ENCODE measurements at places on chromosomes 5 and 9.

GRCh38 chr5:33688066-33688465, 203.7 kb downstream of the ADAMTS12 start:
- DNase-seq: no peak

DNA sequence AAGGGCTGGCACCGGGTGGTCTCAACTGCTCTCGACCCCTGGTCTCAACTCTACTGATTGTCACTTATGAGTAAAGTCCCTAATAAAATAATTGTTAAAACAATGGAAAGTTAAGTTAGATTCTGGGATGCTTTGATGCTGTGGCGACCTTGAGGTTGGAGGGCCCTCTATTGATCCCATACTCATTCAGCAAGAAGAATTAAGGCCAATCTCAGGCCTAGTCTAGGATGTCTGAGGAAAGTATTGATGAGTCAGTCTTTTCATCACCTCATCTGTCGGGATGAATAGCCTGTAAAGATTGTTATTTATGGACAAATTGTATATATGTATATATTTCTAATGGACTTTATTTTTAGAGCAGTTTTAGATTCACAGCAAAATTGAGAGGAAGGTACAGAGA, 50.8 kb downstream of the WDR36 start:
- DNase-seq: no peak

DNA sequence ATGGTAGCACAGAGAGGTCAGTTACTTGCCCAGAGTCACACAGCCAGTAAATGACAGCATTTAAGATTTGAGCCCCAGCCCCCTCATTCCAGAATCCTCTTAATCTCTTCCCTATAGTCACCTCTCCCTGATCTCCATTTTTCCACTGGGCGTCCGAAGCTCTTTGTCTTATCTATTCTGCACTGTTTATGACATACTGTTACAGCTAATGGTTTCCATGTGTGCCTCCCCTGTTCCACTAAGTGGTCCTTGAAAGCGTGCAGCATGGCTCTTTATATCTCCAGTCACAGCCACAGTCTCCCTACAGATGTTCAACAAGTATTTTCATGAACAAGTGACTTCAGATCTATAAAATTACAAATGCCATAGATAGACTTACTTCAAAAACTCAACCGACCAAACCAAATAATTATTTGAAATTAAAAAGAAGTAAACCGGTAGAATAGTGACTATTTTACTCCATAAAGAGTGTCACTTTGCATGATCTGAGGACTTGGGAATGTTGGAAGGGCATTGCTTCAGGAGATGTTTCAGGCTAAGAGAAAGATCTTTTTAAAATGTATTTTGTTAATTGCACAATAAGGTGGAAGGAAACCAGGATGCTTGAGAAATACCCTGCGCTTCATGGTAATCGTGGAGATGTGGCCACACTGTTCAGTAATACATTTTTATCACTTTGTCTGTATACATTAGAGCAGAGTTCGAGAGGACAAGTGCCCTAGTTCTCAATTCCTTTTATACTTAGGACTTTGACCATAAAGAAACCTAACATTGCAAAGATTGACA, 237.2 kb downstream of the FBXL7 start:
- no peak for DNase-seq

DNA sequence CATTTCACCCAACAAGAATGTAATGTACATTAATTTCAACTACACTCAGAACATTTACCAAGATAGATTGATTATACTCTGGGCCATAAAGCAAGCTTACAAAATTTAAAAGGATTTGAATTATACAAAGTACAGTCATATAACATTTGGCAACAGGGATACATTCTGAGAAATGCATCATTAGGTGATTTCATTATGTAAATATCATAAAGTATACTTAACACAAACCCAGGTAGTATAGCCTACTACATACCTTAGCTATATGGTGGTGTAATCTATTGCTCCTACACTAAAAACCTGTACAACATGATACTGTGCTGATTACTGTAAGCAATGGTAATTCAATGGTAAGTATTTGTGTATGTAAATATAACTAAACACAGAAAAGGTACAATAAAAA, 202.9 kb downstream of the MPDZ start:
- DNase-seq: no peak

- no peak for DNase-seq
Observed at GRCh38 chr5:108858959-108859358, 111.3 kb downstream of the FER start.

DNA sequence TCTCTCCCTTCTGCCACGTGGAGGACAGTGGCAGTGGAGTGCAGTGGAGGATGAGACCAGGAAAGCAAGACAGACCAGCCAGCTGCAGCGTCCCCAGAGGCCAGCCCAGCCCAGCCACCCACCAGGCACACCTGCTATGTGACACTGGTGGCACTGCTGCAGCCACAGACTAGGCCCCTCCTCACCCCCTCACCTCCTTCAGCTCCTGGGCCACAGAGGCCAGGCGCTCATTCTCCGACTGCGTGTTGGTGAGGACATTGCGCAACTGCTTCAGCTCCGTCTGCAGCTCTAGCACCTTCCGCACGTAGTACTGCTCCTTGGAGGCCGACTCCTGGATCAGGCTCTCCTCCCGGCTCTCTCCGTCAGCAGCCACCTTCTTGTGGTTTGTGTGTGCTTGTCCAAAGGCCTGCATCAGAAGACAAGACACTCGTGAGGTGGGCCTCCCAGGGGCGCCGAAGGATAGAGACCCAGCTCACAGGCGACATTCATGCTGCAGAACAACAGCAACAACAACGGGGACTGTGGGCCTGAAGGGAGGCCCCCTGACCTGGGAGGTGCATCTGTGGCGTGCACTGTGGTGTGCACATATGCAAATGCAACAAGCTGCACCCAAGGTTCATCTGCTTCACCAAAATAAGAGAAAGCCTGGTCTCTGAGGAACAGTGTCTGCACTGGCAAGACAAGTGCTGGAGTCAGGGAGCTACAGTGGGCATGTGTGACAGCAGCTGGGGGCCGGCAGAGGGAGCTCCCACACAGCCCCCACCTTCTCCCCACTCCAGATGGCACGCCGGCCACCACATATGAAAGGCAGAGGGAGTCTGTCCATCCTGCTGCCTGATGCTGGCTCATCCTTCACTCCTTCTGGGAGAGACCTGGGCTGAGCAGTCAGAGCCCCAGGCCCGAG, 35.5 kb downstream of the BICD2 start:
- no peak for DNase-seq

- DNase-seq: no peak
Observed at GRCh38 chr5:172705576-172706084, 64.6 kb downstream of the NEURL1B start.

DNA sequence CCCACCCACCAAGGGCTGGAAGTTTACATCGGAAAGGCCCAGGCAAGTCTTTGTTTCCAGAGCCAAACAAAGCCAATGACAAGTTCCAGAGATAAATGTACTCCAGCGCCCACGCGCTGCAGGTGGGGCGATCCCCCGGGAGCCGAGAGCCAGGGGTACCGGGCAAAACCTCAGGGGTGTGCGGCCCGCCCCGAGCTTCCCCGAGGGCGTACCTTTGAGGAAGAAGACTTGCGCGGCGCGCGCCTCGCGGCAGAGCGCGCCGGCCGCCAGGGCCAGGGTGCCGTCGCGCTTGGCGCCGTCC, 671 bp downstream of the DUSP1 start:
- DNase-seq: no peak

DNA sequence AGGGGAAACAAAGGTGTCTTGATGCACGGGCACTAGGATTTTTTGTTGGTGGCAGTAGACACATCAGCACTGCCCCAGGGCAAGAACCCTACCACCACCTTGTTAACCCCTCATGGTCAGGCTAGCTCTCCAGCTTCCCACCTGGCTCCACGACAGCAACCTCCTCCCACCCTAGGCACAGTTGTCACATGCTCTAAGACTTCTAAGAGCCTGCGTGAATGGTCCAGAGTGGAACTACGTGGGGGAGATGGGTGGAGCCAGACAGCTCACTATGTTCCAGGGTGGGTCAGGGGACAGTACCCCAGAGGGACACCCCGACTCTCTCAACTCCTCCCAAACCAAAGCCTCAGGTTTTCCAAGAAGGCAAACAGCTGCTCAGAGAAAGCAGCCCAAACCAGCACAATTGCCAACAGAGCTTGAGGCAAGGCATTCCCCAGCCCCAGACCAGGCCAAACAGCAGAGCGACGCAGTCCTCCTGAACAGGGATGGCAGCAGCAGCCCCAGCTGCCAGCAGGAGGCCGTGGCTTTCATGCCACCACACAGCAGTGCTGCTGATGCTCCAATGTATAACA, 78.0 kb downstream of the NRG2 start:
- DNase-seq: no peak

DNA sequence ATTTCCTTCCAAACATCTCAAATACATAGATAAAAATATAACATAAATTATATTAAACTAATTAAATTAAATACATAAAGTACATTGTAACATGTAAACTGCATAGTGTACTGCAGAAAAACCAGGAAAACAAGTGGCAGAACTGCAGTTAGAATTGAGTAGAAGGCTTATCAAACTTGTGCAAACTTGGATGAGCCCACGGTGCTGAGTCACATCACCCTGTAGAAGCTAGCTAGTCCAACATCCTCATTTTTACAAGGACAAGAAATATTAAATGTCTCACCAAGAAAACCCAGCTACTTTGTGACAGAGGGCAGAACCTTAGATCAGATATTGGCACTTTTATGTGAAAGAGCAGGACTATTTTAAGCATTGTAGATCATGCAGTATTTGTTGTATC, 807.9 kb upstream of the NUDT12 start:
- DNase-seq: no peak

DNA sequence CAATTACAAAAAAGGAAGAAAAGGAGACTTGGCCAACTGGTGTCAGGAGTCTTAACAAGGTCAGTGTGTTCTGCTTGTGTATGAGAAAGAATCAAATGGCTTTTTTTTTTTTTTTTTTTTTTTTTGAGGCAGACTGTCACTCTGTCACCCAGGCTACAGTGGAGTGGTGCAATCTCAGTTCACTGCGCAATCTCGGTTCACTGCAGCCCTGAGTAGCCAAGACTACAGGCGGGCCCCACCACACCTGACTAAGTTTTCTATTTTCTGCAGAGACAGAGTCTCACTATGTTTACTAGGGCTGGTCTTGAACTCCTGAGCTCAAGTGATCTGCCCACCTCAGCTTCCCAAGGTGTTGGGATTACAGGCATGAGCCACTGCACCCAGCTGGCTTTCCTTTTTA, 3.1 kb upstream of the IL7R start:
- DNase-seq: no peak

DNA sequence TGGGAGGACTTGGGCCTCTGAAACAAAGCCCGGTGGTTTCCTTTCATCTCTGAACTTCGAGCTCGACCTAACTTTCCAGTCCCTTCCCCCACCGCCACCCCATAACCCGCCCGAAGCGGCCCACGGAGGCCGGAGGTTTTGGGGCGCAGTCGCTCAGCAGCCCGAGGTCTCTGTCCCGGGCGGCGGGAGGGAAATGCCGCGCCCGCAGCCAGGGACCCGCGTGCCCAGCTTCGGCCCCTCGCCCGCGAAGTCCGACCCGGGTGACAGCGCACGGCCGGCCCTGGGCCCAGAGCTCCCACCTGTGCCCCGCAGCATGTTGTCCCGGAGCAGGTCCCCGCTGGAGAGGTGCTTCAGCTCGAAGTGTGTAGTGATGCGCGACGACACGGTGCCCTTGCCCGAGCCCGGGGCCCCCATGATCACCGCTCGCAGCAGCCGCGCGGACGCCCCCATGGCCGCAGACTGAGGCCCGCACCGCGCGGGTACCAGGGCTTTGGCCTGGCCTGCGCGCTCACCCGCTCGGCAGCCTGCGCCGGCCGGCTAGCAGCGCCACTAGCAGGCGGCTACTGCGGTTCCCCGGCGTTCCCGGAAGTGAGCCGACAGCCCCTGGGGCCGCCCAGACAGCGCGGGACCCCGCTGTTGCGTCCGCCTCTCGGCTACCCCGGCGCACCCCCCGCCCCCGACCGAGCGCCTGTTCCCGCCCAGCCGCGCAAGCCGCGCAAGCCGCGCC, at the start of gene AK3:
TSS of gene AK3 (minus strand) at position 565 of the 727 bp plus-strand sequence. CDS start at position 450, 115 bp downstream.
- DNase-seq: peak; percentile 77

DNA sequence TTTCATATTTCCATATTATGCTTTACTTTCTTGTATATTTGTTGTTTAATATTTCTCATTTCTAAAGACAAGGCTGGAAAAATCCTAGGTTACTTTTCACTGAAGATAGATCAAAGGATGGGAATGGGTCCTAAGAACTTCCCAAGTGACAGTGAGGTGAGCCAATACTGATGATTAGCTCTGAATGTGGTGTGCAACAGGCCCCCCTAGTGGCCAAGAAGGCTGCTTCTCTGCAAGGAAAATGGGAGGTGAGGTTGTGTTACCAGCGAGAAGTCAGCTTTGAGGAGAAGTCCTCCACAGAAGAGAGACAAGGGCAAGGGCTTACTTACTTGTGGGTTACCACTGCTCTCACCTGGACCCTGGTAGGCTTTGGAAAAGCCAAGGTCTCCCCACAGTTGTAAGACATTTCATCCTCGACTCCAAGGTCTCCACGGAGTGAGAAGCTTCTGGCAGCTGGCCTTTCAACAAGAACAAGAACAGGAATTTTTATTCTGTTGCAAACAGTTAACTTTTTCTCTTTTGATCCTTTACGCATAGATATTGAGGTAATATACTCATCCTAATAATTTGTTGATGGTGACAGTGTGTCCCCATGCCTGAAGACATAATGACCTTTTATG, 69.9 kb downstream of the MAMDC2 start:
- no peak for DNase-seq

DNA sequence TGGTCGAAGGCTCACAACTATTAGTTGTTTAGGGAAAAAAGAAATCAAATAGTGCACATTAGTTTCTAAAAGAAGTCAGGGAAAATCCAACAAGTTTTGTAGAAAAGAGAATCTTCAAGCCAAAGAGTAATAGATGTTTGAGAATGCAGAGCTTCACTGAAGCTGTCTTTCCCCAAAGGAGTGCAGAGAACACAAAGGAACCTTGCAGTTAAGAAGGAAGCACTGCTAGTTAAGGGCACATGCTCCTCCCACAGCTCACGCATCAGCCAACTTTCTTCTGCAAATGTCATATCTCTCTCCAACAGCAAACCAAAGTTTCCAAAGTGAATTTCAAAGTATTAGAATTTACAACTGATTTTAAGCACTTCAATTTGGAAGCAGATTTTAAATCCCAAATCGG, 116.4 kb upstream of the FST start:
- no peak for DNase-seq

DNA sequence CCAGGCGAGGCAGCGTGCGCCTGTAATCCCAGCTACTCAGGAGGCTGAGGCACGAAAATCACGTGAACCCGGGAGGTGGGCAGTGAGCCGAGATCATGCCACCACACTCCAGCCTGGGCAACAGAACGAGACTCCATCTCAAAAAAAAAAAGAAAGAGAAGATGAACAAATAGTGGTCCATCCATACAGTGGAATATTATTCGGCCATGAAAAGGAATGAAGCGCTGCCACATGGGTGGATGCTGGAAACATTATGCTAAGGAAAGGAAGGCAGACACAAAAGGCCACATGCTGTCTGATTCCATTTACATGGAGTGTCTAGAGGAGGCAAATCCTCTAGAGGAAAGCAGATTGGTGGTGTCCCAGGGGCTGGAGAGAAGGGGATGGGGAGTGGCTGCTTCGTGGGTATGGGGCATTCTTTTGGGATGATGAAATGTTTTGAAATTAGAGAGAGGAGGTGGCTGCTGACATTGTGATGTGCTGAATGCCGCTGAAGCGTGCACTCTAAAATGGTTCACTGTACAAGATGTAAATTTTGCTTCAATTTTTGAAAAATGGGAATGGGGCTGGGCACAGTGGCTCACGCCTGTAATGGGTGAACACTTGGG, 17.0 kb downstream of the PLPP7 start:
- no peak for DNase-seq
